ENCODE measurements at places on chromosomes 5 and 9. TPM values are rescaled to one million over a fixed set of nuclear protein-coding genes. Genes with fewer than 3 reads are reported as not detected.

GRCh38 chr5:165325221-165325620, 1819.8 kb downstream of the MAT2B start:
- DNase-seq, result no peak

DNA sequence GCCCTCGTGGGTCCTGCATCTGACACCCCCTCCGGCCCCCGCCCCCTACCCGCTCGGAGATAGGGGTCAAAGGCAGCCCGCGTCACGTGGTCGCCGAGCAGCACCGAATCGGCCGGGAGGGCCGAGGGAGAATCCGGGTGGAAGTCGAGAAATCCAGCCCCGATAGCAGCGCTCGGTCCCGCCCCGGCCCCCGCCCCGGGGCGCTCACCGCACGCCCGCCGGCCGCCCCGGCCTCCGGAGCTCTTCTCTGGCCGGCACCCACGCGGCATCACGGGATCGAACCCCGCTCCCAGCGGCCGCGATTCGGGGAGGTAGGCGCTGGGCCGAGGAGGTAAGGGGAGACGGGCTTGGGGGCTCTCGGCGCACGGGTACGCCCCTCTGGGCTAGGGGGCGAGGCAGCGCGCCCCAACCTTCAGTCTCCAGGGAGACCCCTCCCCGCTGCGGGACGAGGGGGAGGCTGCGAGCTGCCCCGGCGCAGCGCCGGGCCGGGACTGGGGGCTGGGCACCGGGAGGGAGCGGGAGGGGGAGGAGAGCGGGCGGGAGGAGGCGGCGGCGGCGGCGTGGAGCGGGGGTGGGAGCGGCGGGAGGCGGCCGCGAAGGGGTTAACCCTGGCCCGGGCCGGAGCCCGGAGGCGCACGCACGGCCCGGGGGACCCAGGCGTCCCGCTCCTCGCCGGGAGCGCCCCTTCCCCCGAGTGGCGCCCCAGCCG, 22.1 kb upstream of the NDST1 start:
- DNase-seq, result peak; percentile 71

DAB2 gene
- 6.5 TPM for polyA plus RNA-seq

GRCh38 chr5:41625571-41625970, 115.2 kb upstream of the PLCXD3 start:
- DNase-seq, result no peak

DNA sequence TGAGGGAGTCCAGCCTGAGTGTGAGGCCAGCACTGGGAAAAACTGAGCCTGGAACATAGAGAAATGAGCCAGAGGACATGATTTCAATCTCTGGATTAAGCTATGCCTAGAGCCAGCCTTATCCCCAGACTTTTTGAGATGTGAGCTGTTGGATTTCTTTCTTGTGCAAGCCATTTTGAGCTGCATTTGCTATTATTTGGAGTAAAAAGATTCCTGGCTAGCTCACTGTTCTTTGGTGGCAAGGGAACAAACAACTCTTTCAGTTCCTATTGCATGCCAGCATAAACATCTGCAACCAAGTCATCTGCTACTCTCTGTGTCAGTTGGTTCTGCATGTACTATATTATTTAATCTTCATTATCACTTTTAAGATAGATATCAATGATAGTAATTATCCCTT, 70.1 kb upstream of the MAN2A1 start:
- DNase-seq, result no peak

DNA sequence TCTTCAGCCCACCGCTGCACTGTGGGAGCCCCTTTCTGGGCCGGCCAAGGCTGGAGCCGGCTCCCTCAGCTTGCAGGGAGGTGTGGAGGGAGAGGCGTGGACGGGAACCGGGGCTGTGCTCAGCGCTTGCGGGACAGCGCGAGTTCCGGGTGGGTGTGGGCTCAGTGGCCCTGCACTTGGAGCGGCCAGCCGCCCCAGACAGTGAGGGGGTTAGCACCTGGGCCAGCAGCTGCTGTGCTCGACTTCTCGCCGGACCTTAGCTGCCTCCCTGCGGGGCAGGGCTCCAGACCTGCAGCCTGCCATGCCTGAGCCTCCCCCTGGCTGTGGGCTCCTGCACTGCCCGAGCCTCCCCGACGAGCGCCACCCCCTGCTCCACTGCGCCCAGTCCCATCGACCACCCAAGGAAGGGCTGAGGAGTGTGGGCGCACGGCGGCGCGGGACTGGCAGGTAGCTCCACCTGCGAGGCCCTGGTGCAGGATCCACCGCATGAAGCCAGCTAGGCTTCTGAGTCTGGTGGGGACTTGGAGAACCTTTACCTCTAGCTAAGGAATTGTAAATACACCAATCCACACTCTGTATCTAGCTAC, 92.9 kb upstream of the MAST4 start:
- DNase-seq, result no peak

FABP6 gene
- 0.13 TPM for polyA plus RNA-seq

- DNase-seq, result no peak
Observed at GRCh38 chr9:83219924-83220438, 157.0 kb upstream of the RASEF start.

GRCh38 chr5:118468085-118468484, 520.3 kb downstream of the DTWD2 start:
- DNase-seq, result no peak

PCDHGB4 gene
- polyA plus RNA-seq, result 3.3 TPM

DNA sequence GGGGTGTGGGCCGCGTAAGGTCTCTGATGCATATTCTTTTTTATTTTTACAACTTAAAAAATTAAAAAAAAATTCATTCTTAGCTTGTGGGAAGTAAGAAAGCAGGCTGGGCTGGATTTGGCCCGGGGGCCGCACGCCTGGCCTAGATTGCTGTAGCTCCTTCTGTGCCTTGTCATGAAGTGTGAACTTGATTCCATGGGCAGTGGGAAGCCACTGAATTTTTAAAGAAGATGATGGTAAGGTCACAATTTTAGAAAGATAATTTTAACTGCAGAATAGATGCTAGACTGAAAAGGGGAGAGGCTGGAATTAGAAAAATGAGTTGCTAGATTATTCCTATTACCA, 56.1 kb downstream of the EHMT1 start:
- no peak for DNase-seq

GRCh38 chr5:127011961-127012644, 18.3 kb downstream of the MARCHF3 start:
- no peak for DNase-seq

GRCh38 chr9:35604578-35605350, at the start of gene TESK1:
TESK1 (plus strand) TSS chr9:35605262; CDS start chr9:35605620, 358 bp downstream.
- peak; percentile 78 for DNase-seq

GRCh38 chr9:135960411-135961276, 529 bp downstream of the UBAC1 start:
- DNase-seq, result no peak
